NCI-H1105 (cell line): ENCODE measurements at places on chromosomes 2 and 18.

GRCh38 chr2:99957332-99958133 lies 184.9 kb downstream of the AFF3 start:
- no peak for DNase-seq

- no peak for DNase-seq
Observed at GRCh38 chr2:196113061-196113974, 44.7 kb upstream of the DNAH7 start.

GRCh38 chr18:12766986-12767433 lies 64.2 kb downstream of the PSMG2 start:
- no peak for DNase-seq

- DNase-seq: no peak
Observed at GRCh38 chr18:8938817-8939216, 163.7 kb upstream of the NDUFV2 start.

GRCh38 chr18:77222464-77222863 lies 27.2 kb upstream of the GALR1 start:
- no peak for DNase-seq

DNA sequence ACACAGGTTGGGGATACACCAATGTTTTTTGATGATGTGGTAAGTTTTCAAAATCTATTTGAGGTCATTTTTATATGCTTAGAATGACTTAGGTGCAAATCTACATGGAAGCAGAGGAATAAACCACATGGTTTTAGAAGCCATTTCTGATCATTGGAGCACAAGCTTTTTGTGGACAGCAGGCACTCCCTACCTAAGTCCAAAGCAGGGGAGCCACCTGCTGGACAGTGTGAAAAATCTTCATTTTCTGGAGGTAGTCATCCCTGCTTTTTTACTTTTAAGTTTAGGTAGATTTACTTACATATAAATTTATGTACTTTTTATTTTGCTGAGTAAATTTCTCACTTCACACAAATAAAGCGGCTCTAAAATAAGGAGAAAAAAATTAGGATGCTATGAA lies 323.2 kb downstream of the PLCL1 start:
- peak; percentile 28 for DNase-seq

- peak; percentile 41 for DNase-seq
Observed at GRCh38 chr2:199485732-199486335, 28.1 kb upstream of the SATB2 start.

DNA sequence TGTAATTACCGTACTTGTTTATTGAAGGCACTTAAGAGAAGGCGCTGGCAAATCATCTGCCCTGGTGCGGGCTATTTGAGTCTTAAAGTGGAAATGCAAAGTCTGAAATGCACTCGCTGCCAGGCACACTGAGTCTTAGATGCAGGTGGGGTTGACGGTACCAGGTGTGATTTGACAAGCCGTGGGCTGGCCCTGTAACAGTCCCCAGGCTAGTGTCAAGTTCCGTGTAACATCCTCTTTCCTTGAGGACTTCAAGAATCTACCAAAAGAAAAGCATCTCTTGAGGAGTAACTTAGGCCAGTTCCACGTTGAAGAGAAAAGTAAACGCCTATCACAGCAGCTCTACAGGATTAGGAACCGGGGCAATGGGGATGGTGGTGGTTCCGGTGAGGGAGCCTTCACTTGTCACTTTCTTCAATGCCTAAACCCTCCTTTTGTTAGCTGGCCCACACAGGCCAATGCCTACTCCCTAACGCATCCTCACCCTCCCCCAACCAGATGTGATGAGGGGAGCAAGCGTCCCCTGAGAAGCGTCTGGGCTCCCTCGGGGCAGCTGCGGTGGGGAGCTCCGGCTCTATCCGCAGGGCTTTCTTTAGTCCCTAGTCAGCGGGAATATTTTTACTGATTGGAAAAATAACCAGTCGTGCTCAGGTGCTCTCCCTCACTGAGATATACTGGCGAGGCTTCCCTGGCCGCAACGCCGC lies 1.5 kb upstream of the UGP2 start:
- DNase-seq: no peak

DNA sequence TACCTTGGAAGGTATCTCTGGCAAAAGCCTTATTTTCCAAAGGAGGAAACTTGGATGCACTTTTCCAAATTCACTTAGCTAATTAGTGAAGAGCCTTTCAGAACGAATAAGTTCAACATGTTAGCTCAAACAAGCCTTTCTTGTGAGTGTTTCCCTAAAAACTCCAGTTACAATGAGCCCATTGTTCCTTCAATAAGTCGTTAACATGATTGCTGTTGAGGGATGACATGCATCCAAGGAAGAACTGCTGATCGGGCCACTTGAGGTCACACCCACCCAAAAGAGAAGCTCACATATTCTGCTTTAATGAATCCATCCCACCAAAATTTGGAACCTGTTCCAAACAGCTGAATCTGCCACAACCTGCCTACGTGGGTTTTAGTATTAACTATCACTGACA lies 48.1 kb upstream of the SLC35G4 start:
- peak; percentile 10 for DNase-seq

GRCh38 chr2:24385366-24385765 lies 25.0 kb upstream of the ITSN2 start:
- DNase-seq: no peak

DNA sequence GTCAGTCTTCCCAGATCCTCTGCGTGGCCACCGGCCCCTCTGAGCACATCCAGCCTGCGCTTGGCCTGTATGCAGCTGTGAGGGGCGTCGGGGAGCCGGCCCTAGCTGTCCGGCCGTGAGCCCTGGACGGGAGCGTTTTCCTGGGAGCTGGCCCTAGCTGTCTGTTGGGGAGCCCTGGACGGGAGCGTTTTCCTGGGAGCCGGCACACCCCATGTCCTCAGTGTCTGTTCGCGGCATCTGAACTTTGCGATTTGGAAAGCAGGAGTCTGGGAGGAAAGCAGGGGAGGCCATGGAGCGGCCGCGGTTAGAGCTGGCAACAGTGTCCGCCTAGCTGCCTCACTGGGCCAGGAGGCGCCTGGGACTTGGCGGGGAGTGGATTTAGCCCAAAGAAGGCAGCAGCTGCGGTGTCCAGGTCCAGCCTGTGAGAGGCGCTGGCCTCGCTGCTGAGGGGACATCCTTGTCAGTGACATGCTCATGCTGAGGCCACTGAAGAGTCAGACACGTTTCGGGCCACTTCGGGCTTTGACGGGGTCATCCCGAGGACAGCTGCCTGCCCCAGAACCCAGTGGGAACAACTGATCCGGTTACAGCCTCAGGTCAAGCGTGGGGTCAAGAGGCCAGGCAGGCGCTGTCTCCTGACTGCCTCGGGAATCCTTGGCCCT lies 75.8 kb downstream of the KCNG2 start:
- DNase-seq: no peak

GRCh38 chr2:5749347-5749746 lies 57.2 kb downstream of the SOX11 start:
- no peak for DNase-seq

DNA sequence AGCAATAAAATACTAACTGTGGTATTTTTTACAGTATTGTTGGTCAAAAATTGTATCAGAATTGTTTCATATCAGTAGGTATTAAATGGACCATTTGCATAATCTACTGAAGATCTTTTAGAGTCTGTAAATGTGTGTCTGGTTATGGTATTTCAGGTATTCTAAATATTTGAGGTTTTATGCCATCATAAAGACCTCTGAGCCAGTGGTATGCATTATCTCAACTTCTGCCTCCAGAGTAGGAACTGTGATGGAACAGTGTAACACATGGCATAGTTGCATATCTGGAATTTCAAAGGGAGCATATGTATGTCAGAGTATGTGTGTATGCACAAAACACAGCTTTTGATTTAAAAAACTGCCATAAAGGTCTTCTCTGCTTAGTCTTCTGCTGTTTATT lies 15.4 kb downstream of the GREB1L start:
- no peak for DNase-seq

DNA sequence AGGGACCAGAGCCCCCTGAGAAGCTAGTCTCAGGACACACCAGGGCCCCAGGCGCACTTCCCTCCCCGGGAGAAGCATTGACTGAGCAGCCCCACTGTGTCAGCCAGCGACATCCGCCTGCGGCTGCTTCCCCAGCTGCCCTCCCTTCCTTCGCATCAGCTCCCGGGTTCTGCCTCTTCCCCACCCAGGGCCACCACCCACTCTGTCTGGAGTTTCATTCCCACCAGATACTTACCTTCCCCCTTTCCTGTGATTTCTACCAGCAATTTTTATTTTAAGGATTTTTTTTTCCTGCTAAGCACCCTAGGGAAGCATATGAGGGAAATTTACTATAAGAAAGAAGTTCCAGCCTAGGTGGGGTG lies 99.2 kb downstream of the SMAD7 start:
- DNase-seq: no peak

- DNase-seq: no peak
Observed at GRCh38 chr2:11388262-11389051, 44.0 kb upstream of the ROCK2 start.

DNA sequence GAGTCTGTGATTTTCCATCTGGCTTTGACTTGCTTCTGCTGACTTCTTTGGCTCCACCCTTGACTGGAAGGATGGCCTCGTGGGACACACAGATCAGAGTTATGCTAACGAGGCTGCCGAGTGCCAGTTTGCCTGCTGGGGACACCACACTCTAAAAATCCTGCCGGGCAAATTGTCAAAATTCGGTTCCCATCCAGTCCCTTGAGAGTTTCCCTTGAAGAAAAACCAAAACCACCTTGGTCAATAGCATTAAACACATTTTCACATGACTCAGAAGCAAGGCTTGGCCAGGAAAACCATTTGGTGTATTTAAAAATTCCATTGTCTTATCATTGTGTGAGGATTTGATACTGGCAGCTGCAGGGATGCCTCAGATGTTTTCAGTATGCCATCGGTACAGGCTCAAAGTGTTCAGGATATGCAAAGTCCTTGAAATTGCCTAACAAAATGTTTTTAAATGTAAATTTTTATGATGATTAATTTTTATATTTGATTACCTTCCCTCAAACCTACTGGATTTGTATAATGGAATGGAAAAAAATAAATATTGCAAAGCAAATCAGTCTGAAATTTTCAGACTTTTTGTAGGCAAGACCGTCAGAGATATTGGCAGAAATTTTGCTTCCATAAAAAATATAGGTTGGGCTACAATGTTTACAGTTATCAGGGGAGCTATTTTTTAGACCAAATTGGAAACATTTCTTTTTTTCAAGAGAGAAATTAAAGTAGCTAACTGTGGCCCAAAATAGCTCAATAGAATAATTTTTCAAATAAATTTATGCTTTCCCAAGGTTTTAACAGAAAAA lies 41.6 kb downstream of the KCNE4 start:
- DNase-seq: no peak

GRCh38 chr18:71125581-71125980 lies 836.7 kb downstream of the SOCS6 start:
- no peak for DNase-seq

DNA sequence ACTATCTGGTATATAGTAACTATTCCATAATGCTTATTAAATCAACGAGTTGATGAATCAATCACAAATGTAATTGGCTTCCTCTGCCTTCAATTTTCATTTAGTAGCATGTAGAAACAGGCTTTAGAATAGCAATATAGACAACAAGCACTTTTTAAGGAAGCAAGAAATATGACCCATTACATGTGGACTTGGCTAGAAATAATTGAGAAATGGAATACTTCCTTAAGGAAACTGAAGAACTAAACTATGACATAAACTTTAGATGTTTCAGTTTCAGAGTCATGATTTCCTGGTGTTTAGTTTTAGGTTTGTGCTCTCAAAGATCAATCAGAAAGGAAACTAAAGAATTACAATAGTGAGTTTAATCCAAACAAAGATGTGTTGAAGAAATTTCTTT lies 443.8 kb downstream of the MBD2 start:
- DNase-seq: no peak

- DNase-seq: no peak
Observed at GRCh38 chr2:5227062-5227699, 465.0 kb upstream of the SOX11 start.

DNA sequence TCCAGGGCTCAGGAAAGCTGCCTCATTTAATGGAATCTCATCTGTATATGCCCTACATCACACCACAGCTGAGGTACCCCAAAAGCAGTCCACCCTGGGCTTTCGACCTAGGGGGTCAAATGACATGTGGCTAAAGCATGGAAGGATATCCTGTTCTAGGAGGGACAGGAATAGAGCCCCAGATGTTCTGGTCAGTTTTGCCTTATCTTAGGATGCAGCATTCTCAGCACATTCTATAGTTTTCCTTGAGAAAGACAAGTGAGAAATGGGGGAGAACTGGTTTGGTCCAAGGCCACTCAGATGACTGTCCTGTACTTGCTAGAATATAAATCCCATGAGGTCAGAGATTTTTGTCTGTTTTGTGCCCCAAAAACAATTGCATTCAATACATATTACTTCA lies 688.0 kb upstream of the ZEB2 start:
- no peak for DNase-seq

DNA sequence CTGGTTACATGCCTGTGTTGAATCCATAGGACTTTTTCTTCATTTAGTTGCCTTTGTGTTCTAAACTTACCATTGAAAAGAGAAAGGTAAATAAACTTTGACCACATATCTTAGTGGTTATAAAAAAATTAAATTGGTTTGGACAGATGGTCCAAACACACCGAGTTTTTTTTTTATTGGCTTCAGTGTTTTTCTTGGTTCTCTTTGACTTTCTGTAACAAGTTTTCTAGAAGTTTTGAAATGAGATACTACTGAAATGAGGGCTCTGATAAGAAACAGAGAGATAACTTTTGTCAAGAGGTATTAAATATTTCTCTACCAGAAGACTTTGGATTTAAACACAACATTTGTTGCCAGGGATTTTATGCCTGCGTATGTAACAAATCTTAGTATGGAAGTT lies 20.7 kb downstream of the SPTBN1 start:
- DNase-seq: no peak

GRCh38 chr2:19993731-19994130 lies 3.8 kb upstream of the WDR35 start:
- no peak for DNase-seq

GRCh38 chr2:3986063-3986462 lies 282.7 kb downstream of the DCDC2C start:
- no peak for DNase-seq

GRCh38 chr2:241947876-241948275 lies 78.3 kb downstream of the RTP5 start:
- no peak for DNase-seq

- DNase-seq: no peak
Observed at GRCh38 chr18:35167857-35168256, 73.0 kb upstream of the ZNF397 start.

- no peak for DNase-seq
Observed at GRCh38 chr2:66362701-66363100, 72.2 kb upstream of the MEIS1 start.

DNA sequence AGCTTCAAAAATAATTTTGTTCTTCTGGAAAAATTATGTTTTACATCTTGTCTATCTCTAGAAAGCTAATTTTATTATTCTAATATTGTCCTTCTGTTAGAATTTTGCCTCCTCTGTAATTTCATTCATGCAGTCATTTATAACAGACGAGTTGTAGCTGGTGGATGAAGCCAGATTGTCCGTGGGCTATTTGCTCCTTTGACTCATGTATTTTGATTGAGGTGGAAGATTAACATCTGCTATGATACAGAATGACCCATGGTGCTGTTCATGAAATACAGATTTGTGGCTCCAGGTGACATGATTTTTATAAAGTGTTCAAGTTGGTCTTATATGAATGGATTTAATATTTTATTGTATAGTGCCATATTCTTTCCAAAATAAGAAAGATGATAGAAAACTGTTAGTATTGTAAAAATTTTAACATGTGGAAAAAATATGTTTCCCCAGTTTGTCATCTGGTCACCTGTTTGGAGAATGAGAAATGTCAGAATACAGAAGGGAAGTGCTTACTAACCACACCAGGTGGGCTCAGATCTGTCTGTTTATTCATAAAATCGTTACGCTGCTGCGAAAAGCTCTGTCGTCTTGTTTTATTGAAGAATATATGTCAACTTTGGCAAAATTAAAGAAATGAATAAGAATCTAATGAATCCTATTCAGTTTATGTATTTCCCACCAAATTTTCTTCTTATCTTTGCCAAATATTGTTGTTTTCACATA lies 20.4 kb upstream of the L3MBTL4 start:
- no peak for DNase-seq
